ENCODE measurements at places on chromosomes 4 and X.
A peak's percentile ranks its signal among the peaks of the same experiment; 100 is the strongest.

DNA sequence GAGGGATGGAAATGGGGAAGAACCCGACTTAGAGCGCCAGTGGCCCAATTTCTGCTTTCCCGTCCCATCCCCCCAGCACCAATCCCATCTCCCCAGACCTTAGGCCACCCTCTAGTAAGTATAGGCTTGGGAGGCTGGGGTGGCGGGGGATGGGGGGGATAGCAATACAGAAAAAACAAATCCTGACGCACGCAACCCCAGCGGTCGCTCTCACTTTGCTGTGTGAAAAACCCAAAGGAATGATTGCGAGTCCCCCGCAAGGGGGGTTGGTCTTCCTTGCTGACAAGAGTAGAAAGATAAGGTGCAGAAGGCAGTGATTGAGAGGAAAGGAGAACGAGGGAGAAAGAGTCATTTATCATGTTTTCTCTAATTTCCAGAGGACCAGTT is 863 bp downstream of the CPE start:
- no peak for DNase-seq

GRCh38 chrX:23756165-23756564 is 13.1 kb upstream of the ACOT9 start:
- peak; percentile 72 for DNase-seq

GRCh38 chr4:56296526-56296925 is 90.8 kb downstream of the AASDH start:
- DNase-seq, result no peak

- DNase-seq, result no peak
Observed at GRCh38 chrX:17812763-17813162, 48.3 kb downstream of the RAI2 start.

DNA sequence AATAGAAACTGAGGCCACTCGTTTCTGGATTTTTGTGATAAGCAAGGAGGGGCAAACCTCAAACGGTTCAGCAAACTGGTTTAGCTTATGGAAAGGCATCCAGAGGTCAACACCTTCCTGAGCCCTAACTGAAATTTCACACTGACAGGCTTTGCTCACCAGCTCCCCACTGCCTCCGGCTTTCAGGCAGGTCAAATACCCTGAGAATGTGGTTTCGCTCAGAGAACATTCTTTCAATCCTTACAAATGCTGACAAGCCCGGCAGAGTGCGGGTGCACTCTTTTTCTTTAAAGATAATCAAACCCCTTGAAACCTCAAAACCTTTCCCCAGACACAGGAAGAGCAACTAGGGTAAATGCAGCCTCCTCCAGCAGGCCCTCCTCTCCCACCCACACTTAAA is 41.5 kb downstream of the CD40LG start:
- no peak for DNase-seq

- no peak for DNase-seq
Observed at GRCh38 chrX:108664701-108665100, 71.7 kb downstream of the IRS4 start.

DNA sequence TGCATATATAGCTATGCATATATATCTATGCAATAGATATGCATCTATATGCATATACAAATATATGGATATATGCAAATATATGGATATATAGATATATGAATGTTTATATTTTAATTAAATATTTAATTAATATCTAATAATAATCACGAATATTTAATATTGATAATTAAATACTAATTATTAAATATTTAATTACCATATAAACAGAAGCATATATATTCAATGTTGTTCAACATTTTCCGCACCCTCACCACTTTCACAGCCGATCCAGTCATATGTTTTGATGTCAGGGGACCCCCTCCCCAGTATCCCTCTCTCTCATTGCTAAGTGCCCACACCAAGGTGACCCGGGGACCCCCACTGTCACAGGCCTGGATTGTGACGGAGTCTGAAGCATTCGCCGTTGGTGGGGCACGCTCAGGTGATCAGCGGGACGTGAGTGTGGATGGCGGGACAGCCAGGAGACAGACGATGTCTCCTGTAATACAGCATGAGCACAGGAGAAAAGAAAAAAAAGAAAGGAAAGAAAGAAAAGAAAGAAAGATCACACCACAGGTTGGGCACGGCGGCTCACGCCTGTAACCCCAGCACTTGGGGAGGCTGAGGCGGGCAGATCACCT is 199.7 kb downstream of the CRLF2 start:
- DNase-seq, result no peak

- DNase-seq, result no peak
Observed at GRCh38 chr4:117777721-117778120, 256.6 kb upstream of the NDST3 start.

- DNase-seq, result no peak
Observed at GRCh38 chr4:127370604-127371003, 262.2 kb upstream of the INTU start.

DNA sequence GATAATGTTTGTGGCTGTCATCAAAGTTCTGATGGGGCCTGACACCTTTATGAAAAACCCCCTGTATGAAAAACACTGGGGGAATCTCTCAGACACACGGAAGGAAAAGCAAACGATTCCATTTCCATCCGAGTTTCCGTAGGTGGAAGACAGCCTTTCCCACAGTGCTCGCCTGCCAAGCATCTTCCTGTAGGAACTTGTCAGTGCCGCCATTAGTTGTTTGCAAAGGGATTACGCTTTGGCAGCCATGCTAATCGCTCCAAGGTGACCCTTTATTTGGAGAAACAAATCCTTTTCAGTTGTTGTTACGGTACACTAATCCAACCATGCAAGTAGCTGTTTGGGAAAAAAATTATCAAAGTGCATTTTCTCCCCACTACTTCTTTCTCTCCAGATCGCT is 44.4 kb upstream of the STOX2 start:
- no peak for DNase-seq

GRCh38 chr4:42906341-42906740 is 13.8 kb downstream of the GRXCR1 start:
- no peak for DNase-seq

GRCh38 chr4:127988638-127989037 is 23.4 kb downstream of the ABHD18 start:
- no peak for DNase-seq

- DNase-seq, result no peak
Observed at GRCh38 chr4:129415004-129415403, 319.1 kb downstream of the C4orf33 start.

DNA sequence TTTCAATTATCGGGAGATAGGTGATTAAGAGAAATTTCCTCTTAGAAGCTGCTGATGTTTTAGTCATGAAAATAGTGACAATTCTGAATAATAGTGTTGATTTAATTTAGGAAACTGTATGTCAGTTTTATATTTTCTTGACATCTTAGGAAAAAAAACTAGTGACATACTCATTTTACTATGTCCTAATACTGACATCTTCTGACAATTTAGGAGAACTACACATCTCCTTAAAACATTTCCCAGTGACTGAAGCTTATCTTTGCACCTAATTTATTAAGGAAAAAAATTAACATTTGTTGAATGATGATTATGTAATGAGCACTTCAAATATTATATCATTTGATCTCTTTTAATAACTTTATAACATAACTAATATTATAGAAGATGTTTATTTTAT is 42.0 kb upstream of the RBMXL3 start:
- no peak for DNase-seq

DNA sequence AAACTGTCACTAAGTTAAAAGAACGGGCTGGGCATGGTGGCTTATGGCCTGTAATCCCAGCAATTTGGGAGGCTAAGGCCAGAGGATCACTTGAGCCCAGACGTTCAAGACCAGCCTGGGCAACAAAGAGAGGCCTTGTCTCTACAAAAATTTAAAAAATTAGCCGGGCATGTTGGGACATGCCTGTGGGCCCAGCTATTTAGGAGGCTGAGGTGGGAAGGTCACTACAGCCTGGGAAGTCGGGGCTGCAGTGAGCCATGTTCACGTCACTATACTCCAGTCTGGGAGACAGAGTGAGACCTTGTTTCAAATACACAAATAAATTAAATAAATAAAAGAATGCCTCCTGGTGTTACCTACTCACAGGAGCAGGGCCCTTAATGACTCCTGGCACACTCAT is 69.5 kb downstream of the APBB2 start:
- DNase-seq, result no peak

DNA sequence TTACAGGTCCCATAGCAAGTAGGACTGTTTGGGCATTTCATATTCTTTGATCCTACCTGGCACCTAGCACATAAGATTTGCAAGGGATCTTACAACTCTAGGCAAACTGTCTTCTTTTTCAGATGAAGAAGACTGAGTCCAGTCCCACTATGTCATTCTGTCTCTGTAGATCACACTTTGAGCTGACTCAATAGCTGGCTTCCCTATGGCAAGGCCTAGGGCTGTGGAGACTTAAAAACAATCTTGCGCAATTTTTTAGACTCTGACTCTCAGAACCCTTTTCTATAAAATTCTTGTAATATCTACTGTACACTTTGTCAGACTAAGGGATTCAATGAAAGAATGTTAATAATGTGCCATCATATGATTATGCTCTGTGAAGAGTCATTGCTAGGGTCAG is 26.7 kb downstream of the OTC start:
- DNase-seq, result no peak

All from activated T-cell treated with anti-CD3 and anti-CD28 coated beads, Interleukin-2, amount 50 U/mL, for 48 hours (primary cell).